ENCODE measurements at places on chromosomes 12 and 14.

DNA sequence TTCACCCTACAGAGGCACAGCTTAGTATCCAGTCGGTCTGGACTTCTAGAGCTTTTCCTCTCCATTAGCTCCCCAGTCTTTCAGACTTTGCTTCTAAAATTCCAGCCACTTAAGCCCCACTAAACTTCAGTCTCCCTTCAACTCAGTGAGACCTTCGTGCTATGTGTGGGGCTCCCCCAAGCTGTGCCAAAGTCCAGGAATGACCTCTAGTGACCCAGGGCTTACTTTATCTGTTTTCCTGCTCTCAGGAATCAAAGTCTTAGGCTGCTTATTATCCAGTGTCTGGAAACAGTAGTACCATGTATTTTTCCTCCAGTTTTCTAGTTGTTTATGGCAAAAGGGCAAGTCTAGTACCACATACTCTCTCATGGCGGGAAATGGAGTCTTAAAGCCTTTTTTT, 77.8 kb downstream of the IFT43 start:
- no peak for DNase-seq

- DNase-seq: no peak
Measured at GRCh38 chr14:104718147-104718546, 5.9 kb upstream of the ADSS1 start.

DNA sequence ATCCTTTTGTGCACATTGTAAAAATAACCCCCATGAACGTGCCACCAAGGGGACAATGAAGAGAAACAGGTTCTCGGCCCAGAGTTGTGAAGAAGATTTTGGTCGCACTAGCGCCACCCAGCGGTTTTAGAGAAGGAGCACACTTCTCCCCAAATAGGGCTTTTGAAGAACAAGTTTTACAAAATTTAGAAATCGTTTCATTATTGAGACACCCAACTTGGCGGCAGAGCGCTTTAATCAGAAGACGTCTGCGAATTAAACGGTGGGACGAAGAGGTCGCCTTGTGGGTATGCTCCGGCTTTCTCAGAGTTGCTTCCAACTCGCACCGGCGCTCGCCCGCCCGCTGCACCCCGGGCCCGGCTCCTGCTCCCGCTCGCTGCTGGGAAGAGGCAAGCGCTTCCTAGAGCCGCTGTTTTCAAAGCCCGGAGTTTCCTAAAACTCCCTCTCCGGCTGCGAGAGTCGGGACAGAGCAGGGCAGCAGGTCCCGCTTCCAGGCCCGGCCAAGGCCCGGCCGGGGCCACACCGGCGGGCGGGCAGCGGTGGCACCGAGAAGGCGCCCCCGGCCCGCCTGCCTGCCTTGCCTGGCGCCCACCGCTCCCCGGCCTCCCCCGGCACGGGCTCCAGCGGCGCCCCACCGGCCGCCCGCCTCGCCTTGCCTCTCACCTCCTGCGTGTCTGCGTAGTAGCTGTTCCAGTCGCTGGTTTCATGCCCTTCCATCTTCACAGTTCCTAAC, 645 bp downstream of the FOXA1 start:
- DNase-seq: peak; percentile 68

GRCh38 chr12:14982562-14982961, 9.7 kb downstream of the PDE6H start:
- DNase-seq: no peak

DNA sequence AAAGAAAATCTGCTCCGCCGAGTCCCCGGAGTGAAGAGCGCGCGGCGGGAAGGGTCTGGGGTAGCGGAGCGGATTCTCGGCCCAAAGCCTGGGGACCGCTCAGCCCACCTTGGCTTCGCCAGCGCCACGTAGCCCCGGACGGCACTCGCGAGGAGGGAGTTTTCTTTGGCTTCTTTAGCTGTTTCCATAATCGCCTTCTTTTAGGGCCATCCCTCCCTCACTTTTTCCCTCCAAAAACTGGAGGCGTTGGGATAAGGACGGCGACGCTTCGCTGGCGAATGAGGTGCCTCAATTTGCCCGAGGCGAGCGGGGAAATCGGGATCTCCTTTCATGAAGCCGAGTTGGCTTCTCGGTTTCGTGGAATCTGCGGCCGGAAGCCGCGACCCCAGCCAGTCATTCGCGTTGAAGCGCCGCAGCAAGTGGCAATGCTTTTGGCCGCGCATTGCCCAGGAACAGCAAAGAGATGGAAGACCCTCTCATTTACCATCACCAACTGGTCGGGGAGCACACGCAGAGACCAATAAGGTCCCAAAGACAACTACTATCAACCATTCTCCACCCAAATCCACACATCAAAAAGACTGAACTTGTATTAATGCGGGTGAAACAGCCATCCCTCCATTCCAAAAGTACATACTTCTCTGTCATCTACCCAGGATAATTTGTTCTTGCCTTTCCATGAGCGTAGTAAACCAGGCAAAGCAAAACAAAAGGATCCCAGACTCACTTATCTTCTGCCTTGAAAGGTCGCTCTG, 8.4 kb upstream of the SIX1 start:
- no peak for DNase-seq

DNA sequence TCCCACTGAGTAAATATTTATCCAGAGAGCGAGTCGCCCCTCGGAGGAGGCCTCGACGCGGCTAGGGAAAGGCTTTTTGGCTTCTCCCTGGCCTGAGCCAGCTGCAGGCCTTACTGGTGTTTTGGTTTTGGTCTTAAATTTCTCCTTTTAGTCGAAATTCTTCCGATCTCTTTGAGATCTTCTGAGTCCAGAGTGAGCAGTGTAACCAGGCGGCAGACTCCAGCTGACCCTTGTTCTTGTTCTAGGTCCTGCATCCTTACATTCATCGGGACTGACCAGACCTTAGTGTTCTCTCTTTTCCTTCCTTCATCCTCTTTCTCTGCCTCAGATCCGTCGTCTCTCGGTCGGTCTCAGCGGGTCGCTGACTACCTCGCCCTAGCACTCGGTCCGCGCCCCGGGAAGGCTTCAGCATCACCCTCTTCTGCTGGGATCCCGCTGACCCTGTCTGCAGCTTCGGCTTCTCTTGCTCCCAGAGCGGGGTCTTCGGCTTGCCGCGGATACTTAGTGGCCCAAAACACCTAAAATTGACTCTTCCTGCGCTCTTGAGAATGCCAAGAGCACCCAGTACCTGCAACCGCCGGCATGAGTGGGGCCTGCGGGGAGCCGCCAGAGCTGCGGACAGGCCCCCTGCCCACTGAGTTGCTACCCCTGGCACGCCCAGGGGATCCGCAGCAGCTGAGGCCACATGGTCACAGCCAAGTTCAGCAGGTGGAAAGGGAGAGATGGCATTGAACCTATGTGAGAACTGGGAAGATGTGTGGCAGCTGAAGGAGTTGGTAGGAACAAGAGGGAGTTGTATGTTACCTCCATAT, 2.4 kb upstream of the PAX9 start:
- DNase-seq: no peak

DNA sequence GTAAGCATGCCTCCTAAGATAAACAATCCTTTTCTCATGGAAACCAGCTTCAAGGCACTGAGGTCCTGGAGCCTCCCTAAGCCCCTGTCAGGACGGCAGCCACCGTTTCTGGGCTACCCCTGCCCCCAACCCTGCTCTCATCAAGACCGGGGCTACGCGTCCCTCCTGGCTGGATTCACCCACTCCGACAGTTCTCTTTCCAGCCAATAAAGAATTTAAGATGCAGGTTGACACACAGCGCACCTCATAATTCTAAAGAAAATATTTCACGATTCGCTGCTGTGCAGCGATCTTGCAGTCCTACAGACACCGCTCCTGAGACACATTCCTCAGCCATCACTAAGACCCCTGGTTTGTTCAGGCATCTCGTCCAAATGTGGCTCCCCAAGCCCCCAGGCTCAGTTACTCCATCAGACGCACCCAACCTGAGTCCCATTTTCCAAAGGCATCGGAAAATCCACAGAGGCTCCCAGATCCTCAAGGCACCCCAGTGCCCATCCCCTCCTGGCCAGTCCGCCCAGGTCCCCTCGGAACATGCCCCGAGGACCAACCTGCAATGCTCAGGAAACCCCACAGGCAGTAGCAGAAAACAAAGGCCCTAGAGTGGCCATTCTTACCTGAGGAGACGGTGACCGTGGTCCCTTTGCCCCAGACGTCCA, 336.3 kb downstream of the TMEM121 start:
- no peak for DNase-seq

GRCh38 chr14:36524220-36524837, 4.3 kb upstream of the NKX2-1 start:
- DNase-seq: no peak

DNA sequence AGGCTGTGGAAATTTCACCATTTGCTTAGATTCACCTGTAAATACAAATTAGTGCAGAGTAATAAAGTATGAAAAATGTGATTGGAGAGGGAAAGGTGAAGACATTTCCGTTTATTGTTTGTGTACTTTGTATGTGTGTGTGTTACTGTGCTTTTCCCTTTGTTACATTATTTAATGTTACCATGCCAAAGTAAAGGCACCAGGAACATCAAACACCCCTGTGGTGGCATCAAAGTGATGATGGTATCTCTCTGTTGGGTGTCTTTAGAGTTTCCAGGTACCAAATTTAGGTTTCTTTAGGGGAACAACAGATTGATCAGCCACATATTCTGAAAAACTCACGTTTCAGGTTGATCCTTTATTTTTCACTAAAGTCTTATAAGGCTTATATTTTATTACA, 189.0 kb upstream of the FBXO33 start:
- DNase-seq: no peak

DNA sequence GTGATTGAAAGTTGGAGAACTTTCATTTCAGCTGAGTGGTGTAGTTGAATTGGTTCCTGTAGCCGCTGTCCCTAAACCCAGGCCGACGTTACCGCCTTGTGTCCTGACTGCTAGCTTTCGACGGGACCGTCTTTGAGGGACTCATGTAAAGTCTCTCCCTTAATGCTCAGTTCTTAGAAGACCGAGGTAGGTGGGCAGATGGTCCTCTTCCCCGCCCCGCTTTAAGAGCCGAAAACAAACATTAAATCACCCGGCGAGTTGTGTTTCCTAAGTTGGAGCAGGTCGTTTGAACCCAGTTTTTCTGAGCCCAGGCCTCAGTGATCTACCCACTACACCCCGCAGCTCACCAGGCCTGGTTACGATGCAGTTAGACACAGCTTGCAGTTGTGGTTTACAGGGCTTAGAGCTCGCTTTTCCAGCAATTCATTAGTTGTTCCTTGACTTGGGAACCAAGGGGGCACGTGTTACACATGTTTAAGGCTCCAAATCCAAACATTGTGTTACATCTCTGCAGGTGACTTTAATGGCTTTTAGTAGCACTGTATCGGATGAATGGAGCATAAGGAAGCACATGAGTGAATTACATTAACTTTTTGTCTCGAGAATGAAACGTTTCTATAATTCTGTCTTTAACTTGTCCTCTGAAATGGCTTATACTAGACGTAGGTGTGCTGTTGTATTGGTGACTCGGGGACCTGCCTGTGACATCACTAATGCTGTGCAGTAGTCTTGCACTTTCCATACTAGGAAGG, 790 bp downstream of the NEDD1 start:
- DNase-seq: peak; percentile 28

DNA sequence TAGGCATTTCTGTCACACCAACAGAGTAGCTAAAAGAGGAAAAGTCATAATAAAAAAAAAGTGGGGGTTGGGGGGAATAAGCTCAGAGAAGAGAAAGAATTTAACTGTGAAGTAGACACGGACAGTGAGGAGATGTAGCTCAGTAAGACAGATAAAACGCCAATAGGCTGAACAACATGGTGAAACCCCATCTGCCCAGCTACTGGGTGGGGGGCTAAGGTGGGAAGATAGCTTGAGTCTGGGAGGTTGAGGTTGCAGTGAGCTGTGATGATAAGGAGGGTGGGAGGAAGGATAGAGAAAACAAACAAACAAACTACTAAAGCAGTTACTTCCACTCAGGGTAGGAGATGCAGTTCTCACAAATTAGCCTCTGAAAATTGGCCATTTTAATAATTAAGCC, 25.0 kb downstream of the HECTD4 start:
- no peak for DNase-seq

DNA sequence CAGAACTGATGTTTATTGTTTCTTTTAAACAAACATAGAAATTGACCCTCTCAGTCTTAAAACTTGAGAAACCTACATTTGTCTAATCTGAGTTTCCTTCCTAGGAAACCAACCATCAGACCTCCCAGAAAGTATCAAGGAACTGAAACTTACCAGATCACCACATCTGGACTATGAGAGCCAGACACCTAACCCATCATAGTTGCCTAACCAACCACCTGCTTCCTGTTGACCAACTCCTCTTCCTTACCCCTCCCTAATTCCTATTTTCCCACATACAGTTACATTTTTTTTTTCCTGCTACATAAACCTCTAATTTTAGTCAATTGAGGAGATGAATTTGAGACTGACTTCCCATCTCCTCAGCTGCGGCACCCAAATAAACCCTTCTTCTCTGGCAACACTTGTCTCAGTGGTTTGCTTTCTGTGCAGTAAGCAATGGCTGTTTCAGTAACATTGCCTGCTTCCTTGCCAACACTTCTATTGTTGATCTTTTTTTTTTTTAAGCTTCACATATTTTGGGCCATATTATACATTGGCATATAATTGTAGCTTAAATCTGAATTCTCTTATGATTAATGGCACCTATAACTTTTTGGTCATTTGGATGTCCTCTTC, 34.3 kb downstream of the KLRD1 start:
- DNase-seq: no peak

DNA sequence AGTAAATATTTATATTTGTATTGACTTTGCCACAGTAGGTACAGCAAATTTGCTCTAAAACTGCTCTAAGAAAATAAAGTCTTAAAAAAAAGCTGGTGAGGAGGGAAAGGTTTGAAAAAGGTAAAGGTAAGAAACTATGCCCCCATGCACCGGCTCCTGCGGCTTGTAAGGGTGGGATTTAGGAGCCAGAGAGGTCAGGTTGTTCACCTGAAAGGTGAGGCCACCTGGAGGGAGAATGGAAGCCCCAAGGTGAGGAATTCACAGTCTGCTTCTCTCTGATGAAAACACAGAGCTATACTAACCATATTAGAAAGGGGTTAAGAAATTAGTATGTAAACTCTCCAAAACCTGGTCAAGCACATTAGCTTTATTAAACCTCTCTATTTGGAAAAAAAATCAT, 31.8 kb downstream of the CPM start:
- DNase-seq: no peak

GRCh38 chr12:109492371-109492770, 14.9 kb downstream of the UBE3B start:
- no peak for DNase-seq

- no peak for DNase-seq
Measured at GRCh38 chr12:101173197-101173749, 36.8 kb downstream of the SLC5A8 start.

- no peak for DNase-seq
Measured at GRCh38 chr14:80695869-80696268, 245.7 kb downstream of the CEP128 start.

- no peak for DNase-seq
Measured at GRCh38 chr12:6076346-6076745, 48.1 kb downstream of the VWF start.

- DNase-seq: no peak
Measured at GRCh38 chr14:90387206-90387760, 9.5 kb upstream of the CALM1 start.

- DNase-seq: peak; percentile 33
Measured at GRCh38 chr12:7190268-7191055, 976 bp downstream of the PEX5 start.

DNA sequence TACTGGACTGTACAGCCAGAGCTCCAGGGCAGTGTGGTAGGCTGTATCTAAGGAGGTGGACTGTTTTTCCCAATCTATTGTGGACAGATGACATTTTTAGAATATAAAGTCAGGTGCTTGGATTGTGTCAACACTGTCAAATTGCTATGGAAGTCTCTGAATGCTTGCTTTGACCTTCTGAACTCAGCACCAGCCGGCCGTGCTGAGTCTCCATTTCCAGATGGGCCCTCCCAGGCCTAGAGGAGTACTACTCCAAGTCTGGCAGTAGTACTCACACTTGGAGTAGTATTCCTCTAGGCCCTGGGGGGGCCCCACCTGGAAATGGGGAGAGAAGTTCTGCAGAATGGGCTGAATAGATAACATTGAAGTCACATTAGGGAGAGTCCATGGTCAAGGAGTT, 16.2 kb upstream of the KCNK13 start:
- no peak for DNase-seq
